HS-5 (cell line): ENCODE measurements at places on chromosomes 2 and 18.

DNA sequence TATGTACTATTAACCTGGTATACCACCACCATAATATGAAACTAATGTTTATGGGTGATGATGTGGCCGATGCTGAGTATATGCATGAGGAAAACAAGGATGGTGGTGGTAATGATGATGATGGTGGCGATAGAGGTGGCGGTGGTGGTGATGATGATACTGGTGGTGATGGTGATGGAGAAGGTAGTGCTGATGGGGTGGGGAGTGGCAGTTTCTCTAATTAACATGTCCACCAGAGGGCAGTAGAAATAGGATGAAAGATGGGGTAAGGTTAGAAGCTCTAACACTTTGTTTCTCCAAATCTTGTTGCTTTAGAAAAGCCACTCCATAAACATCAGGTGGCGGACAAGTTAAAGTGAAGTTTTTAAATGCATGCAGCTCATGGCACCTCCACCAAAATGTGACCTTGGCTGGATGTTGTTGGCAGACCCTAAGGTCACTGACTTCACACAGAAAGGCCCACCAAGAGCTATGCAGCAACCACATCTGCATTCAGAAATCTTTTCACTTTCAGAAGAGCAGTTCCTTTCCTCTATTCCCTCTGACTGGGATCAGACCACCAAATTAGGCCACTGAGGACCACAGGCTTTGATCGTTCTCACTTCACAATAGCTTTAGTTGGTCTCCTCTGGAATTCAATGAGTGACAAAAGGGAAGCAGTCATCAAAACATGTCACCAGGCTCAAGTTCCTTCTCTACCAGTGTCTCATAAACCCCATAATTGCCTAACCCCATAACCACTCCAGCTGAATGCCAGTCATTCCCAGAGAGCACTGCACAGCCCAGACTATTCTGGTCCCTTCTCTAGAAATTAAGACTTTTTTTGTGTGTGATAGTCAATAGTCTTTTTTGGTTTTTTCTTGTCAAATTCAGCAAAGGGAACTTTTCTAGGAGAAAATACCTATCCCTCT lies 7.5 kb upstream of the BCL11A start:
- no peak for DNase-seq

- DNase-seq = no peak
These were observed 105.9 kb upstream of the ID2 start for GRCh38 chr2:8575834-8576423.

DNA sequence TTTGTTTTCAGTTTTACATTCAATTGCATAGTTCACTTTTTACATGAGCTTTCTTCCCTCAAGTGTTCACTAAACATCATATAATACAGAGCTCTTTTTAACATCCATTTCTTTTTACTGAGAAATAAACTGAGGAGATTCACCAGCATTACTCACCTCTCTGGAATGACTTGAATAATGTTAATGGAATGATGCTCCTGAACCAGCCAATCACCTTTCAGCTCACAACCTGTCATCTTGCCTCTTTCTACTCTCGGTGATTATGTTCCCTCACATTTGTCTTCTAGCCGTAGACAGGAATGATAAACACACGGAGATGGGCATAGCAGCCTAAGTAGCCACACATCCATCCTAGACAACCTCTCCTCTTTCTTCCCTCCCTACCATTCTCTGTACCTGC lies 301.7 kb downstream of the PAX3 start:
- peak; percentile 95 for DNase-seq

DNA sequence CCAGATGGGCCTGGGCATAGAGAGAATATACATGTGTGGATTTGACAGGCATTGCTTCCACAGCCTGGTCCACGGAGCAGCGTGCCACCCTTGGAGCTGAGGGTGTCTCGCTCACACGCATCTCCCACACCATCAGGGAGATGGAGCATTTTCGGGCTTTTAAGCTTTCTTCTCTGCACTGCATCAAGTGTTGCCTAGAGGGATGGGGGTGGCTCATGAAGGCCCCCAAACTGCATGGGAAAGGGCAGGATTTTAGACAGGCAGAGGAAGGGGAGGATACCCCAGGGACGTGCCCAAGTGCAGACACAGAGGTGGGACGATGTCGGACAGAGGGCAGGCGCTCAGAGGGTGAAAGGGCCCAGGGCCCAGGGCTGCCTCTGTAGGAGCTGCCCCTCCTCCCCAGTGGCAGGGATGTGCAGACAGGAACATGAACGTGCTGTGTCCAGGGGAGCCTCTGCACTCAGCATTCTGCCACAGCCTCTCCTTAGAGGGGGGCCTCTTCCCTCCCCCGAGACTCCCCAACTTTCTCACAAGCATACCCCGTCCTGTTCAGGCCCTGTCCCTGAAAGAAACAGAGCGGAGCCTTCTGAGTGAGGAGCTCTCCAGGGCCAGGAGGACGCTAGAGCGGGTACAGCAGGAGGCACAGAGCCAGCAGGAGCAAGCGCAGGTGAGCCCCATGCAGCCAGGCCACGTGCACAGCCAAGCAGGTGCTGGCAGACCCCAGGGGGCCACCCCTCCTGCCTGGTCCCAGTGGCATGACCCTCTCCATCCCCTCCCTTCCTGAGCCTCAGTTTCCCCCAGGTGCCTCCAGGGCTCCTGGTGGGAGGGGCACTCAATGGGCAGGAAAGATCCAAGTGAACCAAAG lies 42.9 kb upstream of the SNED1 start:
- DNase-seq = no peak

GRCh38 chr2:54061272-54061671 lies 54.1 kb upstream of the ACYP2 start:
- DNase-seq = no peak

DNA sequence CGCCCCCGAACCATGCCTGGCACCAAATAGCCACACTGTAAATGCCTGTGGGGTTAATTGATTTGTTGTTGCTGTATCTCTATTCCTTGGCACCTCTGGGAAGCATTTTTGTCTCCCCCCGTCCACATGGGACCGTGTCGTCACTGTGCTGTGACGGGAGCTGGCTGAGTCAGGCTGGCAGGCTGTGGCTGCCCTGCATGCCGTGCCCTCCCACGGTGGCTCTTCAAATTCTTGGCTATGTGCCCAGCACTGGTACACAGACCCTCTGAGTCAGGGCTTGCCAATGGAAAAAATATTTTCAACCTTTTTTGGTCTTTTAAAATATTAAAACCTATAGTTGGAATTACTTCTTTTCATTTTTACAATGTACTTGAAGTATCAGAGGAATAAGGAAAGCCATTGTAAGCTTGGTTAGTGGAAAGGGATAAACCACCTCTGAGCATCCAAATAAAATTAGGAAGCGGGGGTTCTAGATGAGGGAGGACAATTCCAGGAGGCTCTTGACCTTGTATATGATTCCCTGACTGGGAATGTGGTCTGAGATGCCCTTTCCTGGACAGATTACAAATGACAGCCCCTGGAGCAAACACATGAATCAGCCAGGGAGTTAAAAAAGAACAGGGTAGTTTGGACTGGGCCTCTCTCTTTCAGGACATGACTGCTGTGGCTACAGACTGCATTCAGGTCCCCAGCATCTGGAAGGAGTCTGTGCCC lies 59.4 kb downstream of the DGKD start:
- no peak for DNase-seq

DNA sequence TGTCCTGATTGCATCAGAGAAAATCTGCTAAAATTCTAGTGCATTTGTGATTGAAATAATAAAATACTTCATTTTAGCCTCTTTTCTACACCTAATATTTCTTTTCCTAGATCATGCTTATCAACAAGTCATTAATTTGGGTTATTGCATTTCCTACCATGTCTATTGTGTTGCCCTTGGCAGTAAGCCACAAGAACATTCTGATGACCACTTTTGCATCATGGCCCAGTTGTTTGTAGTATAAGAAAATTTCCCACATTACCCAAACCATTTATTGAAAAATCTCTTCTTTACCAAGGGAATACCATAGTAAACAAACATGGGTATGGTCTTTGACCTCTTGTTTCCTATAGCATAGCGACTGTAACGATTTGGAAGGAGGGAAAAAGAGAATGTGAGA lies 76.3 kb downstream of the R3HDM1 start:
- no peak for DNase-seq

- no peak for DNase-seq
These were observed 133.4 kb downstream of the SS18 start for GRCh38 chr18:25957017-25957416.

GRCh38 chr18:5104246-5104645 lies 92.8 kb downstream of the AKAIN1 start:
- no peak for DNase-seq

DNA sequence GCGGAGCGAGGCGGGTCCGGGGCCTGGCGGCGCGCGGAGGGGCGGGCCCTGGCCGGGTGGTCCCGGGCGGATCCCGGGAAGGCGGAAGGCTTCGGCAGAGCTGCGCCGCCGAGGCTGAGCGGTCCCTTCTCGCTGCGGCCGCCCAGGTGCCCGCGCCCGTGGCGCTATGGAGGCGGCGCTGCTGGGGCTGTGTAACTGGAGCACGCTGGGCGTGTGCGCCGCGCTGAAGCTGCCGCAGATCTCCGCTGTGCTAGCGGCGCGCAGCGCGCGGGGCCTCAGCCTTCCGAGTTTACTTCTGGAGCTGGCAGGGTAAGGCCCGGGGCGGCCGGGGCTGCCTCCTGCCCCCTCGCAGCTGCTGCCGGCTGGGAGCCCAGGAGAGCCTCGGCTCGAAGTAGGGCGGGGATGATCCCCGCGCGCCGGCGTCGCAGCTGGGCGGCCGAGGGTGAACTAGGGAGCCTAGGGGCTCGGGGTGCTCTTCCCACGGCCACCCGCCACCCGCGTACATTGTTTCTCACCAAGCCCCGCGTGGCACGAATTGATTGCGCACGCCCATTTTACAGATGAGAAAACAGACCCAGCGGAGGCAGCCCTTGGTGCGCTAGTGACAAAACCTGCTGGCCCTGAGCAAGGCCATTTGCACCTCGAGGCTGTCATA lies at the start of gene SLC66A3:
SLC66A3 (plus strand) TSS at position 87 of the 655 bp plus-strand sequence; CDS start at position 167, 80 bp downstream.
- peak; percentile 45 for DNase-seq

DNA sequence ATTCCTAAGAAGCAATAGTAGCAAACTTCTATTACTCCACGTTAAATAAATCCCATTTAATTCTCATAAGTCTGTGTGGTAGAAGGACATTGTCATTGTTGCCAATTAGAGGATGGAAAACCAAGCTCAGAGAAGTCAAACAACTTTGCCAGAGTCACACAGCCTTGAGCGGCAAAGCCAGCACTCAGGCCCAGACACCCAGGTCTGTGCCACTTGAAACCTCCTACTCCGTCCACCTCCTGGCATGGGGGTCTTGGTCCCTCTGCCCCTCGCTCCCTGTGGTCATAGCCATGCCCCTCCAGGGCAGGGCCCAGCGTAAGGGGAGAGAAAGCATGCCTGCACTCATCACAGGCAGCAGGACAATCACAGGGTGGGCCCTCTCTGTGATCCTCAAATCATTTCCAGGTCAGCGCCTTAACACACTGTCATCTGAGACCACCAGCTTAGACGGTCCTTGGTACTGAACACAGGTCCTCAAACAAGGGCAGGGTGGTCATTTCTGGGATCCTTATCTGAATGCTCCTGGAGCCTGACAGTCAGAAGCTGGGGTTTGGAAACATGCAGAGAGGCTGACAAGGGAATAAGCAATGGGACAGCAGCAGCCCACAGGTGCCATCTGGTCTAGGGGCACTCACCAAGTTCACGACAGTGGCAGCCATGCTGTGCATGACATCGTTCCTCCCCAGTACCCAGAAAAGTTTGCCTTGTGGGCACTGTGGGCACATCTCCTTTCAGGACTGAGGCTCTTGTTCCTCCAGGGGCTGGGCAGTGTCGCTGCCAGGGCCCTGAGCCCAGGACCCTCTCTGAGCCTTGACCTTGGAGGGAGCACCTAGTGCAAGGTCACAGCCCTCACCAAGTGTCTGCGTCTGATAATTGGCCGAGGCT lies 38.2 kb downstream of the FAM178B start:
- DNase-seq = no peak

- DNase-seq = peak; percentile 48
These were observed 142.3 kb upstream of the ITGA6 start for GRCh38 chr2:172285010-172285621.

- DNase-seq = no peak
These were observed 142.5 kb downstream of the PARD3B start for GRCh38 chr2:204687776-204688175.
